ENCODE measurements at places on chromosomes 11 and 22. TPM values are rescaled to one million over a fixed set of nuclear protein-coding genes. Genes with fewer than 3 reads are reported as not detected.

DNA sequence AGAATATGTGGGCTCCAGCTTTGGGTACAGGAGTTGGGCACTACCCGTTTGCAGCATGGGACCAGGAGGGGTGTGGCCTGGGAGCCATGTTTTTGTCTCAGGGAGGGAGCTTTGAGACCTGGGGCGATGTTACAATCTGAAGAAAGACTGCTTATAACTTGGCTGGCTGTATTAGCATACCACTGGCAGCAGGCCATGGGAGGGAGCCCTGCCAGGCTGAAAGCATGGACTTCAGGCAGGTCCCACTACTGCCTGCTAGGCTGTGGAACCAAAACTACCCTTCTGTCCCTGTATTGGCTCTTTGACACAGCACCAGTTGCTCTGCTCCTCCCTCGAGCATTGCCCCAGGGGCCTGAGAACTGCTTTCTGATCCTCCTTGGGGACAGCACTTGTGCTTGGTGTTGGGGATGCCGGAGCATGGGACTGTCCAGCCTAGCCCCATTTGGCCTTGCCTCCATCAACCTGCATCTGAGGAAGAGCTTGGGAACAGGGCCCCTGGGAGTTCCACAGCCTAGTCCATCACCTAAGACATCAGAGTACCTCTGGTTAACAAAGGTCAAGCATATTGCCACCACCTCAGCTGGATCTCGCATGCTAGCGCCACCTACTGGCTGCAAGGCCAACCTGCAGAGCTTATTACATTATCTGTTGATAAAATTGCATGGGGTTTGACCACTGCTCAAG, 217.4 kb downstream of the SBF2 start:
- no peak for DNase-seq

- DNase-seq = no peak
These were observed 7.4 kb upstream of the CLMP start for GRCh38 chr11:123202155-123203151.

- peak; percentile 46 for DNase-seq
These were observed at the start of gene PHETA2 for GRCh38 chr22:42074132-42074811. PHETA2 (plus strand) TSS chr22:42074248; CDS start chr22:42077294, 3,046 bp downstream.

- DNase-seq = no peak
These were observed 297.7 kb upstream of the CCDC90B start for GRCh38 chr11:83583757-83584366.

- DNase-seq = no peak
These were observed 27.4 kb upstream of the NRGN start for GRCh38 chr11:124712392-124712791.

- no peak for DNase-seq
These were observed 2.3 kb downstream of the PRSS23 start for GRCh38 chr11:86802601-86803051.

Gene OR6Q1
- total RNA-seq = not detected

DNA sequence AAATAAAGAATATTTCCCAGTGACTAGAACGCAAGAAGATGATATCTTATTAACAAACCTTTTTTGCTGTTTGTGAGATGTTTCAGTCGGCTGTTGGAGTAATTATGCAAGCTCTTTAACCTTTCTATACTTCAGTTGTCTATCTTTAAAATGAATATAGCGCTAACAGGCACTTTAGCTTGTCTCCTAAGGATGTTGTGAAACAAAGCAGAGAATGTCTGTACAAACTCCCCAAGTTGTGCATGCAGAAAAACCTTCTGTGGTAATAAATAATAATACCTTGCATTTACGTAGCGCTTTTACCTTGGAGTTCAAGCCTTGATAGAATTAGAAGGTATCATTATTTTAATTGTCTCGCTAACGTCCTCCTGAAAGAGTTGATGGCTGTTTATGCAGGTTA, 1.9 kb upstream of the KDM2A start:
- no peak for DNase-seq

GRCh38 chr22:46749682-46750529, 11.9 kb upstream of the CERK start:
- no peak for DNase-seq

DNA sequence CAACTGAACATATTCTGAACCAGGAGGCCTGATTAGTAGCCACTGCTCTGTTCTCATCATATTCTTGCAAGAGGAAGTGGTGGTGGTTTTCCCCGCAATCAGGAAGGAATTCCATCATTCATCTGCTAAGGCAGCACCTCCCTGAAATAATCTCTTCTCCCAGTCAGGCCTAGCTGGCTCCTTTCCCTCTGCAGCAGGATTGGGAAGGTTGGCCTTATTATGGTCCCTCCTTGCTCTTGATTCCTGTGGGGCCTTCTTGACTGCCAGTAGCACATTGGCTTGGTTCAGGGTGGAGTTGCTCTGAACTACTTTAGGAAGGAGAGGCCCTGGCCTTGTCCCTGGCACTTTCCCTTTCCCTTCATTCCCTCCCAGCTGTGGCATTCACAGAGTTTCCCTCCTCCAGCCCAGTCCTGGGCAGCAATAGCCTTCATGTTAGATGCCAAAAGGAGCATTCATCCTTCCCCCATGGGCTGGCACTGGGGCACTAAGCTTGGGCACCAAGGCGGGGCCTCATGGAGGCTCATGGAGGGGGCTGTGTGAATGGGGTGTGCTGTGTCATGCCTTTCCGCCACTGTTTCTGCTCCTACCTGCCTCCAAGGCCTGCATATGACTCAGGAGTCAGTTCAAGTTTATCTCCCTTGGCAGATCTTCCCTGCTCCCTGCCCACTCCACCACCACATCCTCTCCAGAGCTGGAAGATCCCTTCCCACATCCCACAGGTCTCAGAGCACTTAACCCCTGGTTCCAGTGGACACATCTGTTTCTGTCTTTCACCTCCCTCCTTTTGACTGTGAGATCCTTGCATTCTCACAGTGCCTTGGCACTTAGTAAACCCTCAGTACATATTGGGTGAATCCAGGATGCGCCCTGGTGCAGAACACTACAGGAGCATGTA, 27.6 kb upstream of the CD44 start:
- DNase-seq = no peak

GRCh38 chr11:120172054-120172911, 34.4 kb upstream of the TRIM29 start:
- peak; percentile 44 for DNase-seq

DNA sequence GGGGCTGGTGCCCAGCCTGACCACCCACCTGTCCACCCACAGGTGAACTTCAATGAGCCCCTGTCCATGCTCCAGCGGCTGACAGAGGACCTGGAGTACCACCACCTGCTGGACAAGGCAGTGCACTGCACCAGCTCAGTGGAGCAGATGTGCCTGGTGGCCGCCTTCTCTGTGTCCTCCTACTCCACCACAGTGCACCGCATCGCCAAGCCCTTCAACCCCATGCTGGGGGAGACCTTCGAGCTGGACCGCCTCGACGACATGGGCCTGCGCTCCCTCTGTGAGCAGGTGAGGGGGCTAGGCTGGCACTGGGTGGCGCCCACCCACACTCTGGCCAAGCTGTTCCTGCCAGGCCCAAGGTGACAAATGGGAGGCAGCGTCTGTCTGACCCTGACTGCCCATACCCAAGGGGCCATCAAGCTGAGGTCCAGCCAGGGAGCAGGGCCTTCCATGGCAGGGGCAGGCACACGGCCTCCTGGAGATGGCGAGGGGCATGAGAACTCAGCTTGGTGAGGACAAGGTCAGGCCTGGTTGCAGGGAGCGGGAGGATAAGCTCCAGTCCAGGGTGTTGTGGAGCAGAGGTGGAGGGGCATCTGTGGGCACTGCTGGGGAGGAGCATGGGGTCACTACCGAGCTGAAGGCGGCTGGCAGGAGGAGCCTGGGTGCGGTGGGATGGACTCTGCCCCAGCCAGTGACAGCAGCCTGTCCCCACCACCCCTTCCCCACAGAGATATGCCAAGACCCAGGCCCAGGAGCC, 77.7 kb downstream of the MORC2 start:
- DNase-seq = no peak
